ENCODE measurements at places on chromosomes 4 and X. TPM values are rescaled to one million over a fixed set of nuclear protein-coding genes. Genes with fewer than 3 reads are reported as not detected.
A peak's percentile ranks its signal among the peaks of the same experiment; 100 is the strongest.

HSD17B13 gene
- total RNA-seq, result not detected

DNA sequence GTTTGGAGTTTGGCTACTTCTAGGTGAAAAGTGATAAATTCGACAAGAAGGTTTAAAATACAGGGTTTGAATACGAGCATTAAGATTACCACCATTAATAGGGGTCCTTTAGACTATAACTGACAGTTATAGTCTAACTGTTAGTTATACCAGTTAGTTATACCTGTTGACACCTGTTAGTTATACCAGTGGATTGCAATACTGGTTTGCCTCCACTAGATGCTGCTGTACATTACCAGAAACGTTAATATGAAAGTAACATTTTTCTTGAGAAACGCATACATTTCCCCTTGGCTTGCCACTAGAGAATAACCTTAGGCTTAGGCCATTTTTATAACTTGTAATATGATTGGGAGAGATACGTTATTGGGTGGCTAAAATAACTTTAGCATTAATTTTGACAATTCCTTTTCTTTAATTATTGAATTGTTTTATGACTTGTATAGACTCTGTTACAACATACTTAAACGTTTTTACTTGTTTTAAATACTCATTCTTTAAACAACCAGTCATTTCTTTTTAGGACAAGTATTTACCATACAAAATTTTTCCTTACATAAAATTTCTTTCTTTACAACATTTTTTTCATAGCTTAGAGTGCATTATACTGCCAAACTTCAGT, 911.2 kb downstream of the FSTL5 start:
- DNase-seq, result no peak
- H3K4me3 ChIP-seq, result no peak overlapping the region
- H3K27me3 ChIP-seq, result no peaks in the 10 kb centered on the region
- H3K27ac ChIP-seq, result no peak overlapping the region
- peaks cover 2% of the 10 kb centered on the region for H3K36me3 ChIP-seq
- H3K4me1 ChIP-seq, result no peaks in the 10 kb centered on the region

GRCh38 chr4:112348488-112349158, 51.5 kb downstream of the ALPK1 start:
- H3K27me3 ChIP-seq, result no peaks in the 10 kb centered on the region
- peak overlapping the region; percentile 12 for H3K27ac ChIP-seq
- H3K4me3 ChIP-seq, result peak overlapping the region; percentile 63
- DNase-seq, result no peak

- H3K27me3 ChIP-seq, result no peaks in the 10 kb centered on the region
- peaks cover 50% of the 10 kb centered on the region for H3K4me1 ChIP-seq
- DNase-seq, result no peak
Measured at GRCh38 chrX:13081395-13082205, 37.2 kb upstream of the FAM9C start.

GRCh38 chr4:110621839-110622751, 782 bp downstream of the PITX2 start:
- peak overlapping the region; percentile 66 for H3K4me3 ChIP-seq
- peaks cover 94% of the 10 kb centered on the region for H3K27me3 ChIP-seq
- no peak for DNase-seq
- H3K36me3 ChIP-seq, result peaks cover 11% of the 10 kb centered on the region
- H3K27ac ChIP-seq, result peak overlapping the region; percentile 41
- H3K4me1 ChIP-seq, result peaks cover 39% of the 10 kb centered on the region

DNA sequence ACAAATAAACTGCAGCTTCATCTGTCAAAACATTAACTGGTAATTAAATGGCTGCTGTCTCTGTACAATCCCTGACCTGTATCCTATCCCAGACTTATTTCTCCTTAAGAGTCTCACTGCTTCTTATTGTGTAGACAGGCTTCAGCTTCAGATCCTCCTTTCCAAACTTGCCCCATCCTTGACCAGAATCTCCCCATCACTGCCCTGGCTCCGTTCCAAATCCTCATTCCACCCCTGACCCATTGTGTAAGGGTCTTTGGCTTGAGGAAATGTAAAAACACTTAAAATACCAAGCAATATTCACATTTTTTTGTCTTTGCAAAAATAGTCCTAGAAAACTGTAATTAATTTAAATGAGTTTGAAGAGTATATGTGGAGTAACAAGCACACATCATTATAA, 152.6 kb upstream of the VEGFC start:
- no peak overlapping the region for H3K4me3 ChIP-seq
- H3K36me3 ChIP-seq, result no peaks in the 10 kb centered on the region
- no peak for DNase-seq
- peaks cover 33% of the 10 kb centered on the region for H3K4me1 ChIP-seq
- H3K27ac ChIP-seq, result no peak overlapping the region

DNA sequence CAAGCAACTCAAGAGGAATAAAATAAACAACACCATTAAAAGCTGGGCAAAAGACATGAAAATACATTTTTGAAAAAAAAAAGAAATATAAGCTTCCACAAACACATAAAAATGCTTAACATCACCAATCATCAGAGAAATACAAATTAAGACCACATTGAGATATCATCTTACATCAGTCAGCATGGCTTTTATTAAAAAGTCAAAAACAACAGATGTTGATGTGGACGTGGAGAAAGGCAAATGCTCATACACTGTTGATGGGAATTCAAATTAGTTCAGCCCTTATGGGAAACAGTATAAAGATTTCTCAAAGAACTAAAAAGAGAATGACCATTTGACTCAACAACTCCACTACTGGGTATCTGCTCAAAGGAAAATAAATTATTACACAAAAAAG, 59.6 kb downstream of the STK32B start:
- peaks cover 28% of the 10 kb centered on the region for H3K4me1 ChIP-seq
- DNase-seq, result no peak
- no peaks in the 10 kb centered on the region for H3K27me3 ChIP-seq
- H3K27ac ChIP-seq, result no peak overlapping the region
- H3K36me3 ChIP-seq, result no peaks in the 10 kb centered on the region
- H3K4me3 ChIP-seq, result no peak overlapping the region

DNA sequence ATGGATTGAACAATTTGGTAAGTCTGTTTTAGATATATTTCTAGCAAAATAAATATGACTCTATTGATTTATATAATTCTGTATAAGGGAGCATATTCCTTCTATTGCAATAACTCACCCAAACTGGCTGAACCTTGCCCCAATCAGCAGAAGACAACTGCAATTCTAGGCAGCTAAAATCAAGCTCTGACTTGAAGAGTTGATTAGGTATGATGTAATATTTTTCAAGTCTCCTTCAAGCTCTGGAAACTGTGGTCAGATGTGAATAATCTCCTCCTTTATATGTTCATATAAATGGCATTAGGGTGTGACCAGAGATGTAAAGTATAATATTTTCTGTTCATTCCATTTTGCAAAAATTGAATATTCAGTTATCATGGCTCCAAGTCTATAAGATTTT, 8.2 kb downstream of the RASSF6 start:
- no peak for DNase-seq
- peaks cover 8% of the 10 kb centered on the region for H3K4me1 ChIP-seq
- peaks cover 3% of the 10 kb centered on the region for H3K36me3 ChIP-seq
- no peak overlapping the region for H3K27ac ChIP-seq
- peaks cover 59% of the 10 kb centered on the region for H3K27me3 ChIP-seq

- H3K4me3 ChIP-seq, result no peak overlapping the region
- no peaks in the 10 kb centered on the region for H3K36me3 ChIP-seq
- no peak overlapping the region for H3K27ac ChIP-seq
- no peaks in the 10 kb centered on the region for H3K27me3 ChIP-seq
- no peak for DNase-seq
- H3K4me1 ChIP-seq, result no peaks in the 10 kb centered on the region
Measured at GRCh38 chrX:79167462-79167861, 23.0 kb downstream of the GPR174 start.

GLOD5 gene
- total RNA-seq, result not detected

DNA sequence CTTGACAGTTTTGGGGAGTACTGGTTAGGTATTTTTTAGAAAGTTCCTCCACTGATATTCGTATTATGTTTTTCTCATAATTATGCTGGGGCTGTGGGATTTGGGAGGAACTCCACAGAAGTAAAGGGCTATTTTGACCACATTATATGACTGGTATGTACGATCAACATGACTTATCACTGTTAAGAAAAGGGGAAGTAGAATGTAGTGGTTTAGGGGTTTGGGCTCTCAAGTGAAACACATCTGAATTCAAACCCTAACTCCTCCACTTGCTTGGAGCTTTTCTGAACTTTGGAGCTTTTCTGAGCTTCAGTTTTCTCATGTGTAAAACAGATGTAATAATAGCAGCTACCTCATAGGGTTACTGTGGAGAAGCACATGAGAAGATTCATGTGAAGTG, 96.4 kb upstream of the C1GALT1C1 start:
- H3K36me3 ChIP-seq, result peaks cover 3% of the 10 kb centered on the region
- H3K27me3 ChIP-seq, result no peaks in the 10 kb centered on the region
- DNase-seq, result no peak
- no peak overlapping the region for H3K27ac ChIP-seq
- H3K4me1 ChIP-seq, result no peaks in the 10 kb centered on the region

DNA sequence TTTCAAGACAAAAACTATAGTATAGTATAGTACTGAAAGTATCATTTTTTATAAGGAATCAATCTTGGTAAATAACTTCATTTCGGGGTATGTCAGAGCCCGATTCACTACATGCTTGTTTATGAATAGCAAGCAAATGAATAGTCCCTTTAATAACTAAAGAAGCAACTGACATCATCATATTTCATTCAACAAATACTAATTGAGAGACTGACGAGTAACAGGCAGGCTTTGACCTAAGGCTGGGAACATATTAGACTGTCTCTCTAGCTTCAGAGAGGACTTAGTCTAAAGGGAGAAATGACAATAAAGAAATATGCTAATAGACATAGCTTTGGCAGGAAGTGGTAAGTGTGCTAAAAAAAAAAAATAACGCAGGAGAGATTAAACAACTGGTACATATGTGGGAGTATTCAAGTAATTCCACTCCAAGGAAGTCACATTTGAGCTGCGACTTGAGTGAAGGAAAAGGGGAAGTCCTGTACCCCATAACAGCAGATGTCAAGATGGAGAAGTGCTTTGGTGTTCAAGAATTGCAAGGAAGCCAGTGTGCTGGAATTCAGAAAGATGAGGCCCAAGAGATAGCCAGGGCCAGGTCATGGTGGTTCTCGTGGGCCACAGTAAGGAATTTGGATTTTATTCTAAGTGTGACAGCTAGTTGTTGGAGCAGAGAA, 284.9 kb downstream of the FBXO8 start:
- H3K4me1 ChIP-seq, result no peaks in the 10 kb centered on the region
- no peak overlapping the region for H3K4me3 ChIP-seq
- peaks cover 2% of the 10 kb centered on the region for H3K27me3 ChIP-seq
- DNase-seq, result no peak

GRCh38 chr4:189502841-189503435, 437.7 kb upstream of the FRG1 start:
- DNase-seq, result no peak
- no peak overlapping the region for H3K4me3 ChIP-seq
- H3K27me3 ChIP-seq, result no peaks in the 10 kb centered on the region
- H3K36me3 ChIP-seq, result no peaks in the 10 kb centered on the region
- no peaks in the 10 kb centered on the region for H3K4me1 ChIP-seq
- H3K27ac ChIP-seq, result no peak overlapping the region

- H3K4me1 ChIP-seq, result peaks cover 8% of the 10 kb centered on the region
- H3K36me3 ChIP-seq, result no peaks in the 10 kb centered on the region
- DNase-seq, result no peak
- no peak overlapping the region for H3K4me3 ChIP-seq
Measured at GRCh38 chr4:137651128-137651527, 118.8 kb upstream of the PCDH18 start.

NKX3-2 gene
- total RNA-seq, result 4.9 TPM

DNA sequence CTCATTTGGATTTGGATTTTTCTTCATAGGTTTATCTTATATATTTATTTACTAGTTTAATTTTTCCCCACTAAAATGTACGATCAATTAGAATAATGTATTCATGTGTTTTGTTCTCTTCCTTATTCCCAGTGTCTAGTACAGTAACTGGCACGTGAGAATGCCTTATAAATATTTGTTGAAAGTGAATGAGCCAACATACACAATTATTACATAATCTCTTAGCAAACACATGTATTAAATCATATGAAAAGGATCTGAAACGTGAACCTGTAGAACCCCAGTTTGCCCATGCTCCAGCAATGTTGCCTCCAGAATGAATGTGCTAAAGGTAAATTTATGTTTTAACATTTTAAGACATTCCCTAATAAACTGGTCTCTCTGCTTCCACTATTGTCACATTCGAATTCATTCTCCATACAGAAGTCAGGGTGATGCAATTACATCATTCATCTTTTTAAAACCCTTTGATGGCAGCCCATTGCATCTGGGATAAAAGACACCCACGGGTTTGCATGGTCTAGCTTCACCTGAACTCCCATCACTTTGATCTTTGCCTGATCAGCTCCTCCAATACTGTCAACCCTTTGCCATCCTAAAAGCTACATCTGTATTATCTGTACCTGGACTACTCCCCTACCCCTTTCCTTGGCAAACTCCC, 30.7 kb upstream of the AREG start:
- H3K36me3 ChIP-seq, result no peaks in the 10 kb centered on the region
- DNase-seq, result no peak
- H3K27me3 ChIP-seq, result peaks cover 3% of the 10 kb centered on the region
- H3K27ac ChIP-seq, result no peak overlapping the region
